ENCODE measurements at places on chromosomes 3 and 15.

DNA sequence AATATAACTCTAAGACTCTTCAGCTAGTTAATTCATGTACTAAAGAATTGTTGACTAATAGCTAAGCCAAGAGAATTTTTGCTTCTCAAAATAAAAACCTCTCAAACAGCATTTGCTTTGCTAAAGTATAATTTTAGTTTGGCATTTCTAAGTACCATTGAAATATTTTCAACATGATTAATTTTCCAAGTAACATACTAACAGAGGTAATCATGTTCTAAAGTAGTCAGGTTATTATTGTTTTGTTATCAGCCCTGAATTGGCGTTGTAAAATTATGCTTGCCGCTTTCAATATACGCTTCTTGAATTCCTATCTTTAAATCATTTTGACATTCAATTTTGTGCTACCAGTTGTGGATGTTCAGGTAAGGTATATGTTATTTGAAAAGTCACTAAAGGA lies 134.3 kb downstream of the CNTN6 start:
- no peak for DNase-seq

- peak; percentile 54 for DNase-seq
Measured at GRCh38 chr15:69093127-69093526, 67.3 kb upstream of the GLCE start.

DNA sequence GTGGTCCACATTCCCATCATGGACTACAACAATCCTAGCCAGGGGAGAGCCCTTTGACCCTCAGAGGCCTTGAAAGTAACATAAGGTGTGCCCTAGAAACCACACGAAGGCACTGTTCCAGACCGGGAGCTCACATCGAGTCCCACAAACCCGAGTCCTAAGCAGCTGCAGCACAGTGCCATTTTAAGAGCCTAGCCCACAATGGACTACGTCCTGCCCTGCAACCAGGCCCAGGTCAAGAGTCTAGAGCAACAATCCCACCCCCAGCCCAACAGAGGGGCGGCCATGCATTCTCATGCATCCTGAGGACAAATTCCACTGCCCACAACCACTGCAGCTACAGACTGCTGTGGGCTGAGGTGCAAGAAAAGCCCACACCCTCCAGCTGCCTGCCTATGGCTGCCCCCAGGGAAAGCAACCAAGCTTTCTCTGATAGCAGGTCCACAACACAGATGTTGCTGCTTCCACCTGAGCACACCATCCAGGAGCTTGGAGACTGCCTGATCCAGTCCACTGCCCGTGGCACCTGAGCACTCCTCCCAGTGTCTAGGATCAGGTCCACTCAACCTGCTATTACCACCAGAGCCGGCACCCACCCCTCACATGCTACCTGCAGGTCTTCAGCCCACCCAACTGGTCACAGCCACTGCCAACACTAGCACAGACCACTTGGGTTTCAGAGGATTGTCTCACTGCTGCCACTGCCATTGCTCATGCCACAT lies 56.8 kb downstream of the IGSF11 start:
- no peak for DNase-seq

DNA sequence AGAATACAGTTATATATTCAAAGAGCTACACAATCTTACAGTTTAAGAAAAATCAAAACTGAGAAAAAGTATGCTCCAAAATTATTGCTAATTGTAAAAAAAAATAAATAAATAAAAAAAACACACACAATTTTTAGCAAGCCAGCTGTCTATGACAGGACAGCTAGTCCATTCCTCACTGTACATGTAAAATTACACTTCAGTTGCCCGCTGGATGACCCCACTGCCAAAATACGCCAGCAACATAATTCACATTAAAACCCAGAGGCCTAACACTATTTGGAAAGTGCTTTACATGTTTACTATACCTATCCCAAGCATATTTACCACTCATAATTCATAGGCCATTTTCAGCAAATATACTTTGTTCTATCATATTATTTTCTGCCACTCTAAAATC lies 5.8 kb downstream of the MYO9A start:
- DNase-seq, result no peak
